ENCODE measurements at places on chromosomes 3 and 15.

DNA sequence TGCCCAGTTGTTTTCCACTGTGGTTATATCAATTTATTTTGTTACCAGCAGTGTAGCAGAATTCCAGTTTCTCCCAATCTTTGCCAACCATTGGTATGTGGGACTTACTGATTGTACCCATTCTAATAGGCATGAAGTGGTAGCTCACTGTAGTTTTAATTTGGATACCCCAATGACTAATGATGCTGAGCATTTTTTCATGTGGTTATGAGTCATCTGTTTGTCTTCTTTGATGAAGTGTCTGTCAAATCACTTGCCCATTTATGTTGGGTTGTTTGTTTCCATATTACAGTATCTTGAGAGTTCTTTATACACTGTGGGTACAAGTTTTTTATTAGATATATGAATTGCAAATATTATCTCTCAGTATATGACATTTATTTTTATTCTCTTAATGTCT lies 644.3 kb downstream of the NR2F2 start:
- DNase-seq, result no peak

DNA sequence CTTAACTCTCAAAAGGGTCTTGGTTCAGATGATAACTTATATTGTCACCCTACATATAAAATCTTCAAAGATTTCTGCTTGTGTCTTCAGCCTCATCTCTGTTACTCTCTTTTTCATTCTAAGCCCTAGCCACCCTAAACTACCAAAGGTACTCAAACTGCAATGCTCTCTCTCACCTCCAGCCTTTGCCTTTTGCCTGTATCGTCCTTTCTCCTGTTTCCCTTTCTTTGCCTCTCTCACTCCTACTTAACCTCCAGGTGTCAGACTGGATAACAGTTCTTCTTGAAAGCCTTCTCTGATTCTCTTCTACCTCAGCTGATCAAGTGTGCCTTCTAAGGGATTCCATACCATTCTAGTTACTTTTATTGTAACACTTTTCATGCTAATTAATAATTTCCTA lies 149.8 kb downstream of the SERPINI1 start:
- no peak for DNase-seq

GRCh38 chr3:126683069-126683468 lies 21.0 kb upstream of the CHCHD6 start:
- no peak for DNase-seq

GRCh38 chr3:157360044-157360443 lies 76.6 kb upstream of the PTX3 start:
- DNase-seq, result no peak

GRCh38 chr3:16286161-16286560 lies 21.1 kb downstream of the OXNAD1 start:
- no peak for DNase-seq

DNA sequence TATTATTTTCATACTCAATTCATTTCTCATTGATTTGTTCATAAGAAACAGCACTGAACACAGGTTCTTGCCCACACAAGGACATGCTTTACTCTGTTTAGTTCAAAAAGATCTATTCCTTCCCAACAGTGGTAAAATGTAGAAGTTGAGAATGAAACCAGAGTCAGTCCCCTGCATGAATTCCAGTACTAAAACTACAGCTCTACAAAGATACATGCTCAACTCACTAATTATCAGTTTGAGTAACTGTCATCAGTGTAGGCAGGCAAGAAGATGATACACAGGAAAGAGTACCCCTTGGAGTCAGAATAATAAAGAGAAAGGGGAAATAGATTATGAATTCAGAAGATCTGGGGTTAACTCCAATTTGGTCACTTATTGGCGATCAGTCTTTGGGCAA lies 43.2 kb downstream of the NR2E3 start:
- no peak for DNase-seq

- DNase-seq, result peak; percentile 54
Measured at GRCh38 chr3:69692761-69693160, 46.5 kb upstream of the MITF start.

GRCh38 chr3:133991637-133992036 lies 38.1 kb downstream of the SLCO2A1 start:
- no peak for DNase-seq

- no peak for DNase-seq
Measured at GRCh38 chr3:143484846-143485512, 363.3 kb downstream of the SLC9A9 start.

DNA sequence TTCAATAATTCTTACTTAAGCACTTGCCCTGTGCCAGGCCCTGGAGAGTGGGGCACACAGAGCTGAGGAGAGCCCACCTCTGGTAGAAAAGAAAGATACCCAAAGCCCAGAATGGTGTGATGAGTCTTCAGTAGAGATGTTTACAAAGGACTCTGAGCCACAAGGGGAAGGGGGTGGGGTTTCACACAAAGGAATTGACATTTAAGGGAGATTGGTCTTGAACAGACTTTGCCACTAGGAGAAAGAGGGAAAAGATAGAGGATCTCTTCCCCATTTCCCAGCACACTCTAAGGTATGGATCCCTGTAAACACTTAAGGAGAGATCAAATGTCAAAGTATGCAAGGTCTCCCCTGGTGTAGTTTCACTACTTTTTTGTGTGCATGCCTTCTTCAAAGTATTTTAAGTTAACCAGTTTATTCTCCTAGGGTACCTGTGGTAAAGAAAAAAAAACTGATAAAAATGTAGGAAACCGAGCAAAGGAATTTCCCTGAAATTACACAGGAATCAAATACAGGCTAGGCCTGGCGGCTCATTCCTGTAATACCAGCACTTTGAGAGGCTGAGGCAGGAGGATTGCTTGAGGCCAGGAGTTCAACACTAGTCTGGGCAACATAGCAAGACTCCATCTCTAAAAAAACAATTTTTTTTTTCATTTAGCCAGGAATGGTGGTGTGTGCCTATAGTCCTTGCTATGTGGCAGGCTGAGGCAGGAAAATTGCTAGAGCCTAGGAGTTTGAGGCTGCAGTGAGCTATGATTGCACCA lies 117.6 kb upstream of the SKOR1 start:
- DNase-seq, result no peak

DNA sequence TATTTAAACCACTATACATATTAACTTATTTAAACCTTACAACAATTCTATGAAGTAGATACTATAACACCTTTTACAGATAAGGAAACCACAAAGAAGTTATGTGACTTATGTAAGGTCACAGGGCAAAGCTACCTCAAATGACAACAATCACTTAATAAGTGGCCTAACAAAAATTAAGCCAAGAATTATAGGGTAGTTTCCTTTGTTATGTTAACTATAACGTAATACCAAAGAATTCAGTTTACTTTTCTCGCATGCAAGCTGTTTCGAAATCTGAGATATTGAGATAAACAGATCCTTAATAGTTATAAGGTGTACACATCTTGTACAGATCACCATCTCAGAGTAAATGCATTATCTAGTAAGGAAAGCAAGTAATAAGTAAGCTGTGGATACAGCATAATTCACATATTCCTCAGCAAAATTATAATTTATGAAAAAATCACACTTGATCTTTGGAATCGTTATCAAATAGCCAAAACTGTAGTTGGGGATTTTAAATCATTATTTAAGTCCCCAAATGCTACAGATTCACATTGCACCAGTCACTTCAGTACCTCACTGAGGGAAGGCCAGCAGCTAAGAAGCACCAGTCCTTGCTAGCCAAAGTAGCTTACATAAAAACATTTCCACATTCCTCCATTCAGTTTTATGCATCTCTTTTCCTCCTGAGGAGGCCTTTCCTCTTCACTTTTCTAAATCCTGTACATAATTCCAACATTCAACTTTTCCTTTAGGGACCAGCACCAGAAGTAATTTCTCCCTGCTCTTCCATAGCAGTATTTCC lies 226.8 kb downstream of the TBC1D5 start:
- DNase-seq, result no peak

- peak; percentile 55 for DNase-seq
Measured at GRCh38 chr15:63191895-63192618, 2.7 kb downstream of the RAB8B start.

GRCh38 chr15:60462027-60462426 lies 16.9 kb downstream of the ICE2 start:
- no peak for DNase-seq

GRCh38 chr3:148232389-148232788 lies 465.3 kb upstream of the AGTR1 start:
- no peak for DNase-seq

GRCh38 chr3:69197922-69198530 lies 75.6 kb upstream of the LMOD3 start:
- DNase-seq, result no peak

- peak; percentile 11 for DNase-seq
Measured at GRCh38 chr3:154690413-154690812, 260.4 kb upstream of the GPR149 start.

GRCh38 chr3:37526511-37526910 lies 335.2 kb upstream of the CTDSPL start:
- DNase-seq, result no peak

- DNase-seq, result no peak
Measured at GRCh38 chr3:142732066-142732465, 8.2 kb downstream of the TRPC1 start.

- DNase-seq, result no peak
Measured at GRCh38 chr3:46613313-46614005, 1.1 kb downstream of the FAM240A start.

DNA sequence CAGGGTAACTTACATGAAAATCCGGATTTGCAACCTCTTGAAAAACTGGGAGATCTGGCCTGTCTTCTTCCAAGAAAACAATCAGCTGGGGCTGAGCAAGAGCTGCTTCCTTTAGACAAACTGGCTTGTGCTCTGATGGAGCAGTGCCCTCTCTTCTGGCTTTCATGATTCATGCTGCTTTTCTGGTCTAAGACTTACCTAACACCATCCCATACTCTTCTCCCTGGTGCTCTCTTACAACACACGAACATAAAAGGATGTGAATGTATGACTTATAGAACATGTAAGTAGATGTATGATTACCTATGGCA lies 9.9 kb downstream of the TJP1 start:
- DNase-seq, result no peak

GRCh38 chr3:134704556-134704955 lies 53.7 kb upstream of the KY start:
- DNase-seq, result no peak

DNA sequence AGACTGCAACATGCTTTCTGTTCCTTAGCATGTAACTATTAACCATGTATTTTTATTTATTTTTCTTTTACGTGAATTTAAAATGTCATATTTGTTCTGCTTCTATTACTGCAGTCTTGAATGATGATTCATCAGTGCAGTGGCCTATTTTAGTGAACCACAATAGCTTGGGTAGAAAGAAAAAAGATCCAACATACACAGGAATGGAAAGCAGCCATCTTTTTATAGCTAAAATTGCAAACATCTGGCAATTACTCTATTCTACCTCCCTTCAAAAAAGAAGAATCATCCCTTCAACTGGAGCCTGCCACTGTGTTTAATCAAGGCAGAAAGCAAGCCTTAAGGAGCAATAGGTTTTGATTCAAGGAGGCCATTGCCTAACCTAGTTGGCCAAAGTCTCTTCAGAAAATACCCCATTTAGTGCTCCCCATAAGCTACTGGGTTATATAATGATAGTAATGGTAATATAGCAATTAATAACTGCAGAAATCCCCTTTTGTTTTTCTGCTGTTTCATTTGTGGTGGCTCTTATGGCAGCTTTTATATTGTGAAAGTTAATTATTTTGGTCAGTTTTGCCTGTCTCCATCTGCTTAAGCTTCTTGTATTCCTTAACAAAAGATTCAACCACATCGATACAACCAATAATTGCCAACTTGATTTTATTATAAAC lies 267.3 kb downstream of the LPP start:
- DNase-seq, result no peak

DNA sequence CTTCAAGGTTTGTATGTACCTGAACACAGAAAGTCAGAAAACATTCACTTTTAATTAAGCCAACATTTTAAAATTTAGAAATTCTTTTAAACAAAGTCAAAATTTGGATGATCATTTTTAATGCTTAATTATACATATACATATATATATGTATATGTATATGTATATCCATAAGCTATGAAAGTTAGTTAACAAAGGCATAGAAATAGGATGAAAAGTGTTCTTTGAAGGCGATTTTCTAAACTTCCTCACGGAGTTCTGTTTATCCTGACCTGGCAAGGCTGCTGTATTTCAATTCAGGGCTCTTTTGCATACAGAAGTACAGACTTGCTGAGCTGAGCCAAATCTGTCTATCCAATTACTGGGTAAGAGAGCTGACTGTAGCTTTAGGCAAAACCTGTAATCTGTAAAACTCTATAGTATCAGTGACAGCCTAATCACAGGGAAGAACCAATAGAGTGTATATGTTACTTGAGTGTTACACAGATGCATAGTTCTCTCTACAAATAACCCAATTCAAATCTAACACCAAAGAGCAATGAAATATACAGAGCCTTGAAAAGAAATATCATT lies 32.1 kb upstream of the THRB start:
- no peak for DNase-seq

DNA sequence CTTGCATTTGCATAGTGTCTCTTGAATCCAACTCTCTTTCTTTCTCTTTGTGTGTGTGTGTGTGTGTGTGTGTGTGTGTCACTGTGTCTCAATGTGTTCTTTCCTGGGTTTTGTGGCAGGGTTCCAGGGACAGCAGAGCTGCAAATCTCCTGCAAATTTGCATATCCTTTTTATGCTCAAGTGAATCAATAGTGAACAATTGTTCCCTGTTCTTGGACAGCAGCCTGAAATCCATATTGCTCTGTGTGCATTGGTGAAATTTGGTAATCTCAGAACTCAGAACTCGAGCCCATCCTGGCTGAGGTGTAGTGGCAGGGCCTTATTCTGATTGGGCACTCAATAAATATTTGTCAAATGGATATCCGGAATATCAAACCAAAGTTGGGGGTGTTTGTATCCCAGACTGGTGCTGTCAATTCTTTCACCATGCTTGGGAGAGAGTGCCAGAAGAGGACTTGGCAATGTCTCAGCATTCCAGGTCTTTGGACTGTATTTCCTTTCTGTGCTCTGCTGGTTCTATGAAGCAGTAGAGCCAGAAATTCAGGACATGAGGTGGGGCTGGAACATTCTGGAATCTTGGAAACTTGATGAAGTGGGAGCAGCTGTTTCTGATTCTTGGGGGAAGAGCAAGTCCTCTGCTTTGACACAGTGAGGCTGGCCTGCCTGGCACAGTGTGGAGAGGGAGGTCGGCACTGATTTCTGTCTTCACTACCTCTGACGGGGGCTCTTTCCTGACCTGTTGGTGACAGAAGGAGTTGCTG lies 380.6 kb upstream of the C2CD4B start:
- no peak for DNase-seq

- DNase-seq, result no peak
Measured at GRCh38 chr15:29021857-29022256, 136.1 kb downstream of the APBA2 start.

GRCh38 chr3:51378726-51379125 lies 6.4 kb upstream of the MANF start:
- DNase-seq, result no peak

GRCh38 chr3:66442254-66443117 lies 58.3 kb downstream of the LRIG1 start:
- DNase-seq, result no peak

Data from inflammatory macrophage treated with lipopolysaccharide for 4 hours (primary cell).